ENCODE measurements at places on chromosomes 5 and 9. TPM values are rescaled to one million over a fixed set of nuclear protein-coding genes. Genes with fewer than 3 reads are reported as not detected.

GRCh38 chr9:69193685-69194032 is 19.6 kb downstream of the TJP2 start:
- DNase-seq, result no peak

DNA sequence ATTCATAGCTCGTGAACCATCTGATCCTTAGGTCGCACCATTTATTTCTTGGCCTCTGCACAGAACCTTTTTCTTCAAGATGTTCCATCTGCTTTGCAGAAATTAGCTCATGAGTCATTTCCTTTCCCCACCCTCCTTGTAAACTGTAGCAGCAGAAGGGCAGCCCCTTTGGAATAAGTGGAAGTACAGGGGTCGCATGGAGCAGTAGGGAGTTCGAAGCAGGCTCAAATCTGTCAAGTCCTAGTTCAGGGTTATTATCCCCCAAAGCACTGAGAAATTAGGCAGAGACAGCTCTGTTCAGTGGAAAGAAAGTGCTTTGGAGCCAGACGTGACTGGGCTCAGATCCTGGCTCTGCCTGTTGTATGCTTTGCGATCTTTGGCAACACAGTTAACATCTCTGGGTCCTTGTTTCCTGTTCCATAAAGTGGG is 84.2 kb downstream of the SGCD start:
- peak; percentile 52 for DNase-seq

SMIM33 gene
- total RNA-seq, result not detected

DNA sequence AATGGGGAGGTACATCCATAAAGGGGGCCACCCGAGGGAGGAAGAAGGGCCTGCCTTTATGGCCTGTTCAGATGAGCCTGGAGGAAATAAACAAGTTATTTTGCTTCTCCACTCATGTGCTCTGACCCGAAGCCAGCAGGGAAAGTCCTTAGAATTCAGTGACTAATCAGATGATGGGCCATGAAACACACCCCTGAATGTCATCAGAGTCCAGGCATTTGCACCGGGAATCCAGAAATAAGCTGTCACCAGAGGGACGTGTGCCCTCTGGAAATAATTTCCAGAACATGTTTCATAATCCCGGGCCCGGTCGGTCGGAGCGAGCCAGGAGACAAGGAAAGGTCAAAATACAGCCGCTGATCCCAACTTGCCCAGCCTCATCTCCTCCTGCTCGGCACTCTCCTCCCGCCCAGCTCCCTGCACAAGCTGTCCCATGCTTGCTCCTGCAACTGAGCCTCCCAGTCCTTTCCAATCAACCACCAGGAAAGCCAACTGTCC is 73.6 kb upstream of the ZNF622 start:
- peak; percentile 82 for DNase-seq

DNA sequence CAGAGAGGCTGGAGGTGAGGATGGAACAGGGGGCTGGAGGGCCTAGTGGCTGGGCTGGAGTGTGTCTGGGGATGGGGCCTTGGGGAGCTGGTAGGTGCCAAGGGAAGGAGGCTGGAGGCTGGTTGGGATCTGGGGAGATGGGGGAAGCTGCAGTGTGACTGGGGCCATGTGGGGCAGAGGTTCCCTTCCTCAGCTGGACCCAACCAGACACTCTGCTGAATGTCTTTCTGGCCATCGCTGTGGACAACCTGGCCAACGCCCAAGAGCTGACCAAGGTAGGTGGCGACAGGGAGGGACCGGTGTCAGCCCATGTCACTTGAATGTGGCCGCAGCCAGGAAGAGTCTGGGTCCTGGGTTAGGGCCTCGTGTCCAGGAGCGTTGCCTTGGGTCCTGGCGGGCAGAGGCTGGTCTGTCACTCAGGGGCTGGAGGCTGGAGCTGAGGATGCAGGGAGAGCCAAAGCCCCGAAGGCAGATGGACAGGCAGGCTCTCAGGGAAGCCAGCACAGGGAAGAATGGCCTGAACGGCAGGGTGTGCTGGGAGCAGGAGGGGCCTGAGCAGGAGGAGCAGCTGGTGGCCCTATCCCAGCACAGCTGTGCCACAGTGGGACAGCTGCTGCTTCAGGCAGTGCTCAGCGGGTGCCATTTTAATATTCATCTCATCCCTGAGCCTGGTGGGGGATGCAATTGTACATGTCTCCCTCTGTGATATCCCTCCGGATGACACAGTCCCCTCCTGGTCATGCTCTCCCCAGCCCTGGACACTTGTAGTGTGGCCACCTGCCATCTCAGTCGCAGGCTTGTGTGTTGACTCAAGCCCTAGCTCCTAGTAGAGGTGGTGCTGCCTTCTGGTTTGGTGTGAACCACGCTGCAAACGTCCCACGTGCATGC is 132.5 kb downstream of the CACNA1B start:
- DNase-seq, result no peak

LIX1 gene
- 0.59 TPM for total RNA-seq

HCN1 gene
- 0.17 TPM for total RNA-seq

- peak; percentile 11 for DNase-seq
Observed at GRCh38 chr5:147711019-147711418, 71.5 kb downstream of the JAKMIP2 start.

MRPL50 gene
- total RNA-seq, result 11.9 TPM

DNA sequence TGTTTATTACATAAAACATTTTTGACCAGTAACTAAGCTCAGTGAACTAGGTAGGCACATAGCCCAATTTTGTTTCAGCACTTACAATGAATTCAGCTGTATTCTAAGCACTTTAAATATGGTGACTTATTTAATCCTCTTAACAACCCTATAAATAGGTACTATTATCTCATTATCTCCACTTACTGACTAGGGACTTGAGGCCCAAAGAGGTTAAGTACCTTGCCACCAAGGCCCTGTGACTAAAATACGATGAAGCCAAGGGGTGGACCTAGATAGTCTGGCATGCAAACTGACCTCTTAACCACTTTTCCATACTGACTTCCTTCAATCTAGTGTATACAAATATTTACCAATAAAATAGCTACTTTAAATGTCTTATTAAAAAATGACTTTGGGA is 266.4 kb downstream of the ZNF608 start:
- DNase-seq, result no peak

PLPP6 gene
- 7.5 TPM for total RNA-seq

GRCh38 chr9:109192732-109193361 is 25.8 kb upstream of the FRRS1L start:
- no peak for DNase-seq

- peak; percentile 29 for DNase-seq
Observed at GRCh38 chr9:136847088-136847825, 2.0 kb upstream of the PHPT1 start.

- peak; percentile 94 for DNase-seq
Observed at GRCh38 chr5:76521240-76521758, 101.9 kb downstream of the F2RL2 start.

SLCO6A1 gene
- not detected for total RNA-seq

NR4A3 gene
- total RNA-seq, result 3.6 TPM

- no peak for DNase-seq
Observed at GRCh38 chr5:35483780-35484179, 133.9 kb upstream of the SPEF2 start.

DNA sequence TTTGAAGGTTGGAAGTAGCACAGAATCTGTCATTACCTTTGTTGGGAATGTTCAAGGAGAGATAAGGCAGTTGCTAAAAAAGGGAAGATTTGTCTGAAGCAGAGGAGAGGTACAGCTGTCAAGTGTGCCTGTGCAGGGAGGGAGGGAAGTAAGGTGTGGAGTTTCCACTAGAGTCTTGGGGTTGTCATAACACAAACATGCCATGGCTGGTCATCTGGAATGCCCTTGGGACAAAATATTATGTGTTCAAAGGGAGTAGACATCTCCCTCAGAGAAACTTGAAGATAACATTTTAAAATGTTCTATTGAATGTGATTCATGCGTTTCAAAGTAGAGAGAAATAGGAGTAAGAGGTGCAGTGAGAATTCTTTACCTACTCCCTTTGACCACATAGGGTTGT is 95.0 kb downstream of the MUSK start:
- DNase-seq, result no peak

ZNG1C gene
- total RNA-seq, result 21.1 TPM

TEK gene
- total RNA-seq, result 2.3 TPM

DNA sequence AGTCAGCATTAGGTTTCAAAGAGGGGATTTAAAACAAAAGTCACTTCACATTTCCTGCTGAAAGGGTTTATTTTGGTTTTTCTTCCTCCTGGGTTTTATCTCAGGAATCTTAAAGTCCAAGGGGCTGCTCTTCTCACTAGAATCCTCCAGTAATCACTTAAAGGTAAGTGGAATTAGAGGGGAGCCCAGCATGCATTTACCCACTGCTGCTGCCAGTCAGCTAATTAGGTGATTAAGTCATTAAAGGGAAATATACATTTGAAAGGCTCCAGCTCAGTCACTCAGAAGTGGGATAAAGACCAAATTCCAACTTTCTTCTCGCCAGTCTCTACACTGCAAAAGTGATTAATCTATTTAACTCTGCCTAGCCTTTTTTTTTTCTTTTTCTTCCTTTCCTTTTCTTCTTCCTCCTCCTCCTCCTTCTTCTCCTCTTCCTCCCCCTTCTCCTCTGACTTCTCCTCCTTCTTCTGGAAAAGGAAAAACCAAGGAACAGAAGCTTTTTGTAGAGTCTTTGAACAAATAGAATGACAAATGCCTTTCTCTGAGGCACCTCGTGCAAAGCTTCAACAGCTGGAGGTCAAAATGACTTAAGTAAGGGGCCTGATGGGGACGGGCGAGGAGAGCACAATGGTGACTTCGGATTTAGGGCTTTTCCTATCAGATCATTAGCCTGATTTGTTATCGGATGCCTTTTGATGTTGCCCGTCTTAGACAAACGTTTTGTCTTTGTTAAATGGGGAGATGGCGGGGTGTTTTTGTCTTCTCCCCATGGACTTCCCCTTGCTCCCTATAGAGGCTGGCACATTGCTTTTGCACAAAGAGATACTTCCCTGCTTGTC is 617.6 kb downstream of the IRX1 start:
- no peak for DNase-seq

DNA sequence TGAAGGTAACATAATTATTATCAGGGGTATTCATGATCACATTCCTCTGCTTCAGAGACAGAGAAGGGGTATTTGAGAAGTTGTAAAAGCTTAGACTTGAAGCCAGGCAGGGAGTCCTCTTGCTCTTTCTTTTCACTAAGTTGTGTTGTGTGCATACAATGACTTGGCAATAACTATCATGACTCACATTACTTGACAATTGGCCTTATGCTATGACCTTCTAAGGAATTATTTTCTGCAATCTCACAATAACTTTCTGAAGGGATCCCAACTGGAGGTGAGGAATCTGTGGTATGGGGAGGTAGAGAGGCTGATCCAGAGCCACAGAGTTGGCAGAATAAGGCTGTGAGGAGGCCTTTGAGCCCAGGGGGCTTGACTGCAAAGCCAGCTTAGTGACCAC is 622.3 kb downstream of the MTRR start:
- peak; percentile 12 for DNase-seq

CD180 gene
- not detected for total RNA-seq

ENG gene
- total RNA-seq, result 1.5 TPM

LRRC19 gene
- total RNA-seq, result not detected

All from astrocyte (in vitro differentiated cells and primary cell).